EH (cell line): ENCODE measurements at places on chromosomes 6 and 20.

- DNase-seq, result no peak
Measured at GRCh38 chr6:114319749-114320148, 23.1 kb downstream of the HS3ST5 start.

DNA sequence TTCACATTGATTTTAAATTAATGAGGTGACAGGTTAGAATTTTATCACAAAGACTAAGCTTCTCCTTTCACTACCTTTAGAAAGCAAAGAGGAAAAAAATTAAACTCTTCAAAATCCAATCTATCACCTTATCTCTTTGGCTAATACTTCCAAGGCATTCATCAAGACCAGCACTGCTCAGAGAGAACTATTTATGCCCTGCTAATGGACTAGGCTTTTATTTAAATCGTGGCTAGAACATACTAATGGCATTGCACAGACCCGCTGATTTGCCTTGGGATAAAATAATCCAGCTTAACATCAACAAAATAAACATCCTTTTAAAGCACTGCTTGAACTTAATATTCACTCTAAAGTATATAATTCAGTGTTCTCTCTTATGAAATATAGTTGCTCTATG lies 880.4 kb downstream of the HACE1 start:
- no peak for DNase-seq

DNA sequence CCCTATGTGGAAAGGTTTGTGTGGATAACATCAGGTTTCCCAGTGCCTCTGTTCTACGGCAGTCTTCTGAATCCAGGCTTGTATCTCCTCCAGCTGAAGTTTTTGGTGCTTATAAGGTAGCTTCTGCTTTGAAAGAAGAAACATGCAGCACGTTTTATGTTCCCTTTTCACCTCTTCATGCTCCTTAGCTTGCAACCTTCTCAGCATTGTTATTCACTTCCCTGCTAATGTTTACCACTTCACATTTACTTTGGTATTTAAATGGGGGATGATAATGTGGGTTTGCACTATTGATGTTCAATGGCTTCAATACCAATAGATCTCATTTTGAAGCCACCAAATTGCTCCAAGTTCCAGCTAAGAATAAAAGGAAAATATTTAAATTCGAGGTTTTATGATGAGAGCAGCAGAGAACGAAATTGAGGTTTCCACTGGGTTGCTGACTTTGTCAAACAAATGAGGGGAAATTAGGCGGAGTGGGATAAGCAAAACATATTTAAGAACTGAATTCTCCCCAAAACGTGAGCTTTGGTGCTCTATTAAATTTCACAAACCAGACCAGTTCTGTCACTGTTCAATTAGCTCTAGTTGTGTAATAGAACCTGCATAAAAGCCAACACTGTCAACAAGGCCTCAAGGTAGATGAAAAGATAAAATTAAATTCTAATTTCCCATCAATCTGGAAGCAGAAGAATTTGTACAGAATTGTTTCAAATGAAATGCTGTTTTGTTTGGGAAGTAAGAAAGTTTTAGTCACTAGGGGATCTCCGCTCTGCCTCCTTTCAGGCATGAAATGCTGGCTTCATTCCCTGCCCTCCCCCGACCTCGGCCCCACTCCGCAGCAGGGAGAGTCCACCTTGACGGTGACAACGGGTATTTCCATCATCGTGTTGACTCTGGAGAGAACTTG lies 1.4 kb downstream of the IL22RA2 start:
- no peak for DNase-seq

DNA sequence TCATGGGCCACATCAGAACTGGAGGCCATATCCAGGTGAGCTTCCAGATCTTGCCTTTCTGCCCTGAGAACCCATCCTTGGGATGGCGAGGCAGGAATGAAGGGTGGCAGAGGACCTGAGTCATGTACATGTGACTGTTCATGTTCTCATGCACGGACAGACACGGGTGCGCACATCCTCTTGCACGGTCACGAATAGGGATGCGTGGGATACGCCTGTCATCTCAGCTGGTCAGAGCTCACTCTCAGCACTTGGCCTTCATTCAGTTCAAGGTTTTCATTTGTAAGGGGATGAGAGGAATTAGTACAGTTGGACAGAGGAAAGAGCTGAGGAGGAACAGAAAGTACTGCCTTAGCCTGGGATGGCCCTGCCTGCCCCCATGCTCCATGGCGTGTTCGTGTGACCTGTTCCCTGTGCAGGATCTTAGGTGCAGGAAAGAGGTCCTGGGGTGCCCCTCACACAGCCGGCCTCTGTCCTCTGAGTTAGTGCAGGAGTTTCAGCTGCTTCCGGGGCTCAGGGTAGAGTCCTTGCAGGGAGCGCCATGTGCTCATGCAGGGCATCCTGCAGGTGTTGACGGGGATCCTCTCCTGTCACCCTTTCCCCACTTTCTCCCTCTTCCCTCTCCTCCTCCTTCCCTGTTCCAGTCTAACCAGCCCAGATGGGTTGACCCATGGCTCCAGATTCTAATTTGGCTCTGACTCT lies 173.4 kb downstream of the DTNBP1 start:
- DNase-seq, result no peak

- no peak for DNase-seq
Measured at GRCh38 chr20:8895472-8895871, 173.4 kb upstream of the PLCB4 start.

GRCh38 chr20:51584116-51584515 lies 41.6 kb upstream of the NFATC2 start:
- DNase-seq, result no peak

DNA sequence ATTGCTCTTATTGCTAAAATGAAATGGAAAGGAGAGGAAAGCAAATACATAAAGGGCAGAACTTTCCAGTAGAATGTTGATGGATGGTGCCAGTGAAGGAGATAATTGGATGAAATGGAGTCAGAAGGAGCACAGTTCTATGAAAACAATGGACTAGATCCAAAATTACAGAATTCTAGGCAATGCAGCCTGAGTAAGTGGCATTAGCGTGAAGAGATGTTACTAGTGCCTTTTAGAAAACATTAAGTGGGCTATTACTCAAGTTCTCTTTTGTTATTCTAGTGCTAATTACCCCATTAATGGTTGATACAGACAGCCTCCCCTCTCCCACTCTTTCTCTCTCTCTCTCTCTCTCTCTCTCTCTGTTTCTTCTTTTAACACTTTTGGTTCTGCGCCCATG lies 209.5 kb upstream of the RGS17 start:
- no peak for DNase-seq

DNA sequence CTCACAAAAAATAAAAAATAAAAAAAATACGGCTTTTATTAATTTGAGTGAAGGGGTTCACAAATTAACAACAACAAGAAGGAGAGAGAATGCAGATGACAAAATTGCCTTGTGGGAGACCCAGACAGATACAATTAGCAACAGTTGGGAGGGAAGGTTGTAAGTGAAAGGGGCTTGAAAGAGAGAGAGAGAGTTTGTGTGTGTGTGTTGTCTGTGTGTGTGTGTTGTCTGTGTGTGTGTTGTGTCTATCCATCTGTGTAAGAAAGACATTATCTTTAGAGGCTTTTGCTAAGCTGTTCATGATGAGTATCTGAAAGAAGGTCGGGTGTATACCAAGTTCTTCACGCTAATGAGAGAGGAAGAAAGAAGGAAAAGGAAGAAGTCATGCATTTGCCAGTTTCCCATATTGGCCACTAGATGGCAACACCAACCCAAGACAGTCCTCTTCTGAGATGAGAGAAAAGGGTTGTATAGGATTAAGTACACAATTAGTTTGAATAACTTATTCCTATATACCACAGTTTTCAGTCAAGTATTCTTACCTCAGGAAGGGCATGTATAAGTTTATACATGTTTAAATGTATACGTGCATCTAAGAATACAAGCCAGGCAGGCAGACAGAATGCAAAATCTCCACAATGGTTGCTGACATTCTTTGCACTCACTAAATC lies 63.7 kb upstream of the CD2AP start:
- DNase-seq, result peak; percentile 69
